ENCODE measurements at places on chromosomes 12 and 14. TPM values are rescaled to one million over a fixed set of nuclear protein-coding genes. Genes with fewer than 3 reads are reported as not detected.

The PGF gene
- total RNA-seq = 2.1 TPM

The MYBPC1 gene
- 0.63 TPM for total RNA-seq

The PCED1B gene
- 1.2 TPM for total RNA-seq

The KRT83 gene
- not detected for total RNA-seq

The SERPINA9 gene
- not detected for total RNA-seq

The HOXC4 gene
- 46.9 TPM for total RNA-seq

The C12orf56 gene
- total RNA-seq = not detected

The ADSS1 gene
- total RNA-seq = 5.4 TPM

The ASPG gene
- total RNA-seq = 0.31 TPM

The CLEC2A gene
- not detected for total RNA-seq

The TMBIM6 gene
- total RNA-seq = 258 TPM
